ENCODE measurements at places on chromosomes 1 and 21.

- no peak for DNase-seq
Observed at GRCh38 chr1:64836802-64837201, 91.9 kb downstream of the RAVER2 start.

DNA sequence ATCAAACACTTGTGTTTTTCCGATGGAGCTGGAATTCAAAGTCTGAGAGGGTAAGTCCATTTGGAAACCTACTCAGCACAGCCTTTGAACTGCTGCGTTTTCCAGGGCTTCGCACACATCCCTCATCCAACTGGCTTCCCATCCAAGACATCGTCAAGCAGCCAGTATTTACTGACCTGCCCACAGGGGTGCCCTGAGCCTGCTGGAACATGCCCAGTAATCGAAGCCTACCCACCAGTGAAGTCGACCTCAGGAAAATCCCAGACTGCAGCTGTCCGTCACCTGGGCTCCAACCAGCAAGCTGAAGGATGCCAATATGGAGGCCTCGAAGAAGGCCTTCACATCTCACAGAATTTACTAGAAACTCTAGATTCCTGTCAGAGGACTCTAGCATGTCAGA is 261.6 kb downstream of the PLPP3 start:
- no peak for DNase-seq

- DNase-seq = peak; percentile 11
Observed at GRCh38 chr1:73980324-73981040, 217.5 kb downstream of the LRRIQ3 start.

- DNase-seq = no peak
Observed at GRCh38 chr1:69967245-69967766, 238.1 kb downstream of the LRRC40 start.

DNA sequence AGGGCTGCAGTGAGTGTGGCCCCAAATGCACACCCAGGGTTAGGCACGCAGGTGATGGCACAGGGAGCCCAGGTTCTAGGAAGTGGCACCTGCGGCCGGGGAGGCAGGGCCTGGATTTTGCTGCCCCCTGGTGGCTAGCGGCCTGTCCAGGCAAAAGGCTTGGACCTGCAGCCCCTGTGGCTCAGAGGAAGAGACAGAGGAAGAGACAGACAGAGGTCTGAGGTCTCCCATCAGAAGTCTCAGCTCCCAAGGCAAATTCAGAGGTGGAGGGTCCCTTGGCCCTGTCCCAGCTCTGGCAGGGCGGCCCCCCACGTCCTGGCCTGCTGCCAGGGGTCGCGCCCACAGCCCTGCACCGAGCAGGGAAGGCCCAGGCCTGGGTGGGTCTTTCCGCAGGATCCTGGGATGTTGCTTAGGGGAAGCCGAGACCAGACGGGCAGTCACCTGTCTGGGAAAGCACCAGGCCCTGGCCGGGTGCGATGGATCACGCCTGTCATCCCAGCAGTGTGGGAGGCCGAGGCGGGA is 8.0 kb upstream of the TNFRSF14 start:
- peak; percentile 74 for DNase-seq

DNA sequence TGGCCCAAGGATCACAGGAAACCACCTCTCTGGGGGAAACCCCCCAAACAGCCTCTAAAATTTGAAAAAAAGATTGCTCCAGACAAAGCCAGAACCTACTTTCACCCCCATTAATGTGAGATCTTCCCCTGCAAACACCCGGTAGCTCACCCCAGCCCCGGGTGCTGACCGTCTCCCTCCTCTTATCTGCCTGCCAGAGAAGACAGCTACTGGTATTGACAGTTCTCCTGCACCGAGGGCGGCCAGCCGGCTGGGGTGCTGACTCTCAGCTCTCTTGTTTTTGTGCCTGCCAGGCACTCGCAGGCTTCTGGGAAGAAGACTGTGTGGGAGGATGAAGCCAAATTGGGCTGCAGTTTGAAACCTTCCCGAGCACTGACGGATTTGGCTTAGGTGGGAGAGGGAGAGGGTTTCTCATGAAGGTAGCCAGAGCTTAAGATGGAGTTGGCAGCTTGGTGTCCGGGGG is 48.2 kb downstream of the RASSF5 start:
- no peak for DNase-seq

GRCh38 chr1:152109231-152109997 is 5.8 kb downstream of the TCHH start:
- DNase-seq = no peak

- DNase-seq = peak; percentile 65
Observed at GRCh38 chr1:169363046-169363730, 4.4 kb downstream of the NME7 start.
